ENCODE measurements at places on chromosomes 13 and 19. TPM values are rescaled to one million over a fixed set of nuclear protein-coding genes. Genes with fewer than 3 reads are reported as not detected.
A peak's percentile ranks its signal among the peaks of the same experiment; 100 is the strongest.

DNA sequence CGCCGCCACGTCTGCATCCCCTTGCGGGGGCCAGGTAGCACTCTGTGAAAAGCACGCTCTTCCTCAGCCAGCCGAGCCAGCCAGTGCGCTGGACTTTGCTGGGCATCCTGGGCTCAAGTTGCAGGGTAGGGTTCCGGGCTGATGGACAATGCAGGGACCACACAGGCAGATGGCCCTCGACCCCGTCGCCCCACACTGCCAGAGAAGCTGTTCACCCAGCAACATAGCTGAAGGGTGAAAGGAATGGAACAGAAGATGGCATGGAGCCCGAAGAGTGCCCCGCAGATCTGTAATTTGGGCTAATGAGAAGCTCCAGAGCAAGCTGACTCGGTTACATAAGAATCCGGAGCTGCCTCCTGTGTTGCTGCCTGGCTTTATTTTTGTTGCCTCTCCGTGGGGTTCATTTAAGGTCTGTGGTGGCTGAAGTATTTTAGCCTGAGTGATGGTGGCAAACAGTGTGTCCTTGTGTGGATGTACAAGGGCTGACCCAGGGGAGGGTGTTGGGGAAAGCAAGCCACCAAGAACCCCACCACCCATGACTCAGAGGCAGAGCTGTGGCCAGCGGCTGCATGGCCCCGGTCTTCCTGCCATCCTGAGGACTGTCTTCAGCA is 105.8 kb downstream of the SOX1 start:
- no peaks in the 10 kb centered on the region for H3K36me3 ChIP-seq
- no peak overlapping the region for H3K27ac ChIP-seq
- no peaks in the 10 kb centered on the region for H3K4me1 ChIP-seq
- H3K27me3 ChIP-seq: no peaks in the 10 kb centered on the region
- no peak for DNase-seq

DNA sequence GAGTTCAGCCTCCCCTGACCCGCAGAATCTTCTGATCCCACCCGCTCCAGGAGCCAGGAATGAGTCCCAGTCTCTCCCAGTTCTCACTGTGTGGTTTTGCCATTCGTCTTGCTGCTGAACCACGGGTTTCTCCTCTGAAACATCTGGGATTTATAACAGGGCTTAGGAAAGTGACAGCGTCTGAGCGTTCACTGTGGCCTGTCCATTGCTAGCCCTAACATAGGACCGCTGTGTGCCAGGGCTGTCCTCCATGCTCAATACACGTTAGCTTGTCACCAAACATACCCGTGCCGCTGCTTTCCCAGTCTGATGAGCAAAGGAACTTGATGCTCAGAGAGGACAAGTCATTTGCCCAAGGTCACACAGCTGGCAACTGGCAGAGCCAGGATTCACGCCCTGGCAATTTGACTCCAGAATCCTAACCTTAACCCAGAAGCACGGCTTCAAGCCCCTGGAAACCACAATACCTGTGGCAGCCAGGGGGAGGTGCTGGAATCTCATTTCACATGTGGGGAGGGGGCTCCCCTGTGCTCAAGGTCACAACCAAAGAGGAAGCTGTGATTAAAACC is 1.1 kb upstream of the APOE start:
- DNase-seq: no peak
- peaks cover 30% of the 10 kb centered on the region for H3K27me3 ChIP-seq
- H3K27ac ChIP-seq: no peak overlapping the region
- H3K36me3 ChIP-seq: no peaks in the 10 kb centered on the region
- H3K4me1 ChIP-seq: peaks cover 27% of the 10 kb centered on the region
- no peak overlapping the region for H3K4me3 ChIP-seq

GRCh38 chr19:51687791-51688670 is 5.1 kb upstream of the SPACA6 start:
- peaks cover 47% of the 10 kb centered on the region for H3K4me1 ChIP-seq
- H3K4me3 ChIP-seq: peak overlapping the region; percentile 22

- H3K4me1 ChIP-seq: peaks cover 72% of the 10 kb centered on the region
- H3K4me3 ChIP-seq: peak overlapping the region; percentile 92
- no peaks in the 10 kb centered on the region for H3K36me3 ChIP-seq
- peak overlapping the region; percentile 98 for H3K27ac ChIP-seq
- no peaks in the 10 kb centered on the region for H3K27me3 ChIP-seq
- DNase-seq: peak; percentile 73
These were observed 692 bp upstream of the ZNF580 start for GRCh38 chr19:55640043-55640576.

DNA sequence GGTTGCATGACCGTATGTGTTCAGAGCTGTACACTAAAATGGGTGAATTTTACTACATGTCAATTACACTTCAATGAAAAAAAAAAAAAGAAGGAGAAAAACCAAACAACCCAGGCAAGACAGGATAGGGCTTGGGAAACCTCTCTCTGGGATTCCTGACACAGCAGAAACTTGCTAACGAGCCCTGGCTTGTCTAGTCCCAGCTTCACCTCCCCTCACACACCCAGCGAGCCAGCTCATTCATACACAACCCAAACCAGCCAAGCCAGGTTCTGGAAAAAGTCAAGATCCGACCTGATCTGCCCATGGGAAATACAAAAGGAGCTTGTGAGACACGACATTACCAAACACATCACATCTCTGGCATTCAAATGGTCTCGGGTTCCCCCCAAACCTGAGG is 3.7 kb upstream of the TECR start:
- DNase-seq: no peak
- H3K27me3 ChIP-seq: no peaks in the 10 kb centered on the region
- H3K27ac ChIP-seq: no peak overlapping the region
- H3K36me3 ChIP-seq: no peaks in the 10 kb centered on the region
- H3K4me3 ChIP-seq: no peak overlapping the region
- H3K4me1 ChIP-seq: peaks cover 10% of the 10 kb centered on the region

The OR10H2 gene
- total RNA-seq: not detected

The KASH5 gene
- not detected for total RNA-seq

GRCh38 chr19:50341091-50341564 is 12.0 kb upstream of the KCNC3 start:
- no peak overlapping the region for H3K27ac ChIP-seq
- no peaks in the 10 kb centered on the region for H3K4me1 ChIP-seq
- no peak for DNase-seq
- no peaks in the 10 kb centered on the region for H3K27me3 ChIP-seq
- H3K4me3 ChIP-seq: no peak overlapping the region

The NKG7 gene
- total RNA-seq: 3.0 TPM

GRCh38 chr13:73704587-73704986 is 429.6 kb downstream of the KLF12 start:
- H3K4me3 ChIP-seq: no peak overlapping the region
- H3K4me1 ChIP-seq: no peaks in the 10 kb centered on the region
- no peak for DNase-seq
- no peak overlapping the region for H3K27ac ChIP-seq
- no peaks in the 10 kb centered on the region for H3K27me3 ChIP-seq

The ODAD3 gene
- not detected for total RNA-seq

GRCh38 chr13:58999851-59000250 is 1163.9 kb downstream of the DIAPH3 start:
- H3K27me3 ChIP-seq: no peaks in the 10 kb centered on the region
- H3K27ac ChIP-seq: no peak overlapping the region
- H3K36me3 ChIP-seq: no peaks in the 10 kb centered on the region
- H3K4me1 ChIP-seq: no peaks in the 10 kb centered on the region

- no peak for DNase-seq
- no peaks in the 10 kb centered on the region for H3K36me3 ChIP-seq
- H3K27ac ChIP-seq: no peak overlapping the region
- H3K4me3 ChIP-seq: no peak overlapping the region
- H3K27me3 ChIP-seq: no peaks in the 10 kb centered on the region
These were observed 1.3 kb downstream of the NTN5 start for GRCh38 chr19:48671446-48671995.

The MBD3L5 gene
- total RNA-seq: not detected

- H3K27me3 ChIP-seq: no peaks in the 10 kb centered on the region
- no peak overlapping the region for H3K27ac ChIP-seq
- no peak overlapping the region for H3K4me3 ChIP-seq
- DNase-seq: no peak
These were observed 1352.2 kb upstream of the PRR20A start for GRCh38 chr13:55788548-55788947.

DNA sequence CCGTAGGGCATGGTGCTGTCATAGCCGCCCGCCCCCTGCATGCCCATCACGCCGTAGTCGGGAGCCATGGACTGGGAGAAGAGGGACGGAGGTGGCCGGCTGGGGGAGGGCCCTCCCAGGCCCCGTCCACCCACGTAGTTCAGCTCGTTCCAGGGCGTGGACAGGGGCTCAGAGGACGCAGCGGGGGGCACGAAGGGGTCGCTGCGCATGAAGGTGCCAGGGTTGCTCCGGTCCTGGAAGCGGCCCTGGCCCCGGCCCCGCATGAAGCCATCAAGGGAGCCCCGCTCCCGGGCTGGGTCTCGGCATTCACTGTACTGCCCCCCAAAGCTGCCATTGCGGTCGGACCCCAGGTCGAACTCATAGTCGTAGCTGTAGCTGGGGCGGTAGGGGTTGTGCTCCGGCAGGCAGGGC is 6.7 kb downstream of the AKAP8 start:
- no peak overlapping the region for H3K27ac ChIP-seq
- no peaks in the 10 kb centered on the region for H3K27me3 ChIP-seq
- H3K4me3 ChIP-seq: no peak overlapping the region

GRCh38 chr19:1574354-1575136 is 6.4 kb upstream of the MEX3D start:
- no peak for DNase-seq
- H3K4me1 ChIP-seq: peaks cover 6% of the 10 kb centered on the region
- H3K27me3 ChIP-seq: no peaks in the 10 kb centered on the region
- no peaks in the 10 kb centered on the region for H3K36me3 ChIP-seq
- no peak overlapping the region for H3K4me3 ChIP-seq
- H3K27ac ChIP-seq: no peak overlapping the region

DNA sequence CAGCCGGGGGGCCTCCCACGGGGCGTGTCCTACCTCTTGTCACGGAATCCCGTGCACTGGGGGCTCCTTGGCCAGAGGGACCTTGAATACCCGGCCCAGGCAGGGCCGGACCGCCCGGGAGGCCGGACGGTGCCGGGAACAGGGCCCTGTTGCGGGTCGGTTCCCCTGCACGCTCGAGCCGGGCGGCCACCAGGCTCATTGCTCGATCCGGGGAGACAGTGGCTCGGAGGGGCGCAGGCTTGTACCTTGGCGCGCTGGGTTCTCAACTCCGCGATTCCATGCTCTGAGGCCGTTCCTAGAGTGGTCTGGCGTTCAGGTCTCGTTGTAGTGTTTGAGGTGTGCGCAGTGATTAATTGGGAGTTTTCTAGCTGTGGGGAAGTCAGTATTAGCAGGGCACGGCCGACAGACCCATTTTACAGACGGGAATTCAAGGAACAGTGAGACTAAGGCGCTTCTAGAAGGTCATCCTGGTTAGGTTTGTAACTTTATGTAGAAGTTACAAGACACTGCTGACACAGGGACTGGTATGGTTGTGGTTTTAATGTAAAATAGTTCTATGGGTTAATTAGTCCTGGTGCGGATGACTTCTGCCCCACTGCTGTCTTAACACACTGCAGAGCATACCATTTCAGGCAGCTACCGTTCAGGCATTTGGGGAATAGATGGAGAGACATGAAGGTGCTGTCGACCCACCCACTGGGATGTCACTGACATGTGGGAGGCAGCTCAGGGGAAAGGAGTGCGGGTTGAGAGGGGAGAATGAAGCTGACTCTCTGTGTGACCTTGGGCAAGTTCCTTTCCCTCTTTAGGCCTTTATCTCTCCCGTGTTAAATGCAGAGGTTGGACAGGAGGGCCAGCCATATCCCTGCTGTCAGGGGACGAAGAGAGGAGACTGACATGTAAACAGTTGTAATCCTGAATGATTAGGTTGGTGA is 592 bp downstream of the CLPTM1 start:
- peaks cover 29% of the 10 kb centered on the region for H3K4me1 ChIP-seq
- peak overlapping the region; percentile 87 for H3K27ac ChIP-seq
- peak overlapping the region; percentile 95 for H3K4me3 ChIP-seq
- no peak for DNase-seq

- H3K36me3 ChIP-seq: peaks cover 36% of the 10 kb centered on the region
- peak overlapping the region; percentile 94 for H3K27ac ChIP-seq
- H3K27me3 ChIP-seq: no peaks in the 10 kb centered on the region
These were observed 717 bp downstream of the EEF2 start for GRCh38 chr19:3984584-3984907.

DNA sequence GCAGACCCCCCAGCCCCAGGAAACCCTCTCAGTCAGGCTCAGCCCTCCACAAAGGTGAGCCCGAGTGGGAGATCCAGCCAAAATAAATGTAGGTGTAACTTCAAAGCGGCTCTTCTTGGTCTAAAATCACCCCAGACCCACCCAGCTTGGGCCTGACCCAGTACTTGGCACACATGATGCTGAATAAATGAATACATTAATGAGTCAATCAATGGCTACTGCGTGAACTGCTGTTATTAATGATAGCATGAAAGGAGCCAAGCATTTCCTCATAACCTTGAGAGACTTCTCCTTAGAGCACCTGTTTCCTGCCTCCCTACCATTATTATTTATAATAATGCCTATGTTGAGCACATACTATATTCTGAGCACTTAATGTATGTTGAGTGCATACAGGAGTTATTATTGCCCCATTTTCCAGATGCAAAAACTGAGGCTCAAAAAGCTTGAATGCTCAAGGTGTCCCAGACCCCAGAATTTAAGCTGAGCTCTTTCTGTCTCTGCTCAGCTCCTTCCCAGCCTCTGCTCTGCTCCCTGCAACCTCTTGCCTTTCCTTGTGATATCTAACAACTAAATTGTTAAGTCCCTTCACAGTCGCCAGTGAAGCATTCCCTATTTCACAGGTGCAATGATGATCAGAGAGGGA is 4.3 kb downstream of the NOTCH3 start:
- H3K27me3 ChIP-seq: peaks cover 69% of the 10 kb centered on the region
- H3K4me1 ChIP-seq: peaks cover 32% of the 10 kb centered on the region
- no peaks in the 10 kb centered on the region for H3K36me3 ChIP-seq

- peaks cover 10% of the 10 kb centered on the region for H3K27me3 ChIP-seq
- H3K27ac ChIP-seq: peak overlapping the region; percentile 68
- no peak for DNase-seq
- no peak overlapping the region for H3K4me3 ChIP-seq
- H3K36me3 ChIP-seq: no peaks in the 10 kb centered on the region
These were observed 5.5 kb downstream of the SACS start for GRCh38 chr13:23427881-23428528.

GRCh38 chr19:46000491-46001246 is 5.4 kb downstream of the CCDC61 start:
- no peak overlapping the region for H3K4me3 ChIP-seq
- H3K27ac ChIP-seq: no peak overlapping the region
- peak; percentile 69 for DNase-seq
- no peaks in the 10 kb centered on the region for H3K27me3 ChIP-seq
- H3K36me3 ChIP-seq: no peaks in the 10 kb centered on the region
- peaks cover 19% of the 10 kb centered on the region for H3K4me1 ChIP-seq

- DNase-seq: no peak
- H3K27ac ChIP-seq: no peak overlapping the region
- H3K36me3 ChIP-seq: no peaks in the 10 kb centered on the region
These were observed 499.5 kb upstream of the KLF12 start for GRCh38 chr13:74633734-74634133.

All from transverse colon (tissue), 4 donors.